ENCODE measurements at places on chromosomes 5 and 9.

- no peak for DNase-seq
These were observed 1383.0 kb upstream of the C9orf72 start for GRCh38 chr9:28956116-28956880.

- DNase-seq, result no peak
These were observed 205.8 kb downstream of the GABBR2 start for GRCh38 chr9:98502976-98503325.

- DNase-seq, result no peak
These were observed 61.5 kb downstream of the UBE2QL1 start for GRCh38 chr5:6510132-6510531.

DNA sequence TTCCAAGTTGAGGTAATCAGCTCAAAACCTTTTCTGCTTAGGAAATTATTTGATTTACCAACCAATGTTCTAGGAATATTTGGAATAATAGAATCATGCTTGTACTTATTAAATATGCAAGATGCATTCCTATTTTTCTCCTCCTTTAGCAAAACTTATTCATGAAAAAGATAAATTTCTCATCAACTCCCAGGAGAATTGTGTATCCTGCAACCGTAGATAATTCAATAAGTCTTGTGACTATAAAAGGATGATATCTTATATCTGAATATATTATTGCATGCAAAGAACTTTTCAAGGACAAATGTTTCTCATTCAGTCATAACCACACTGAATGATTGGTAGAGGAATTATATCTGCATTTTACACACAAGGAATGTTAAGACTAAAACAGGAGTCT is 84.9 kb upstream of the CCNG1 start:
- no peak for DNase-seq

GRCh38 chr5:6358434-6358820 is 19.9 kb downstream of the MED10 start:
- no peak for DNase-seq

- no peak for DNase-seq
These were observed 2.7 kb upstream of the PHPT1 start for GRCh38 chr9:136846376-136847087.

GRCh38 chr5:124652514-124652819 is 94.0 kb downstream of the ZNF608 start:
- DNase-seq, result no peak

DNA sequence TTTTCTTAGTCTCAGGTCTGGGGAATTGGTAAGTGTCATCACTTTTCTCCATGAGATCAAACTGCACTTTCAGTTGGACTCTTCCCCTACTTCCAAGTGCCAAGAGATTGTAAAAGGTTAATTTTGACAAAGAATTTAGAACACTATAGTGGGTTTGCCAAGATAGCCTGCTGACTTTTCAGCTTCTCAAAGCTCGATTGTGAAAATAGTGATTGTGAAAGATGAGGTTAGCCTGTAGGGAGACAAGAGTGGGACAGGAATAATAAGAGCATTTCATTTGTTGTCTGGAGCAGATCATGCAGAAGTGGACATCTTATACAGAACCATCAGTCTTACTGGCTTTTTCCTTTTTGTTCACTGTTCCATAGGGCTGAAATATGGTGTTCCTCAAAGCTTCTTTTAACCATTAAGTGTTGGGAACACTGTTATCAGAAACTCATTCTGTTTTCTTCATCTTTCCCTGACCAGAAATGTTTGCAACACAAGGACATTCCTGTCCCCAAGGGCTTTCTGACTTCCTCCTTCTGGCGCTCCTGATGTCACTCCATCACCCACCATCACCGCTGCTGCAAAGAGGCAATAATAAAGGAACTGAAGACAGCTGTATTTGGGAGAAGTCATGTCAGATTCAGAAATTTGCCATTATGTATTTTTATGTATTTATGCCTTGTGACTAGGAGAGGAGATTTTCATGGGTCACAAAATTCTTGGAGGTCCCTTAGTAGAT is 11.6 kb upstream of the SPTAN1 start:
- DNase-seq, result no peak

- no peak for DNase-seq
These were observed 11.6 kb downstream of the POLK start for GRCh38 chr5:75523275-75523674.

DNA sequence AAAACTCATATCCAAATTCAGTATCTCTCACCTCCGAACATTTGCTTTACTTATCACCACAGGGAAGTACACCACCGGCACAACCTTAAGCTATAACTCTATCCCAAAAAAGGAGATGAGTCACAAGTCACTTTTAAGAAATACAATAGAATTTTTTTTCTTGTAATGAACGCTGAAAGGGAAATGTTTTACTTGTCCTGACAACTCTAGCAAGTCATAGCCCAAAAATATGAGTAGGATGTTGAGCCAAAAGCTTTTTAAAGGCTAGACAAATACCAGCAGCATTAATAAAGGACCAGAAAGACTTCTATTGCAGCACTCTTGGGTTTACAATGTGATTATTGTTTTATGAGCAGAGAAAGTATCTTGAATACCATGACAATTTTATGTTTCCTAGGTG is 147.3 kb upstream of the FST start:
- DNase-seq, result no peak

GRCh38 chr9:134189470-134190231 is 25.3 kb upstream of the RNU6ATAC start:
- no peak for DNase-seq

All from activated T-helper 9 cell treated with anti-CD3 and anti-CD28 coated beads, Interleukin-2, amount 50 U/mL, for 16 hours (primary cell).